ENCODE measurements at places on chromosomes 11 and 22.

GRCh38 chr11:103730131-103730940, 306.1 kb upstream of the DDI1 start:
- DNase-seq: no peak

GRCh38 chr11:72338266-72338665, 94.3 kb upstream of the PHOX2A start:
- DNase-seq: no peak

GRCh38 chr11:112844517-112844916, 116.7 kb upstream of the NCAM1 start:
- DNase-seq: no peak

- no peak for DNase-seq
Observed at GRCh38 chr22:40325315-40325714, 21.0 kb upstream of the ADSL start.

- DNase-seq: no peak
Observed at GRCh38 chr22:30315962-30316576, 10.7 kb downstream of the TBC1D10A start.

DNA sequence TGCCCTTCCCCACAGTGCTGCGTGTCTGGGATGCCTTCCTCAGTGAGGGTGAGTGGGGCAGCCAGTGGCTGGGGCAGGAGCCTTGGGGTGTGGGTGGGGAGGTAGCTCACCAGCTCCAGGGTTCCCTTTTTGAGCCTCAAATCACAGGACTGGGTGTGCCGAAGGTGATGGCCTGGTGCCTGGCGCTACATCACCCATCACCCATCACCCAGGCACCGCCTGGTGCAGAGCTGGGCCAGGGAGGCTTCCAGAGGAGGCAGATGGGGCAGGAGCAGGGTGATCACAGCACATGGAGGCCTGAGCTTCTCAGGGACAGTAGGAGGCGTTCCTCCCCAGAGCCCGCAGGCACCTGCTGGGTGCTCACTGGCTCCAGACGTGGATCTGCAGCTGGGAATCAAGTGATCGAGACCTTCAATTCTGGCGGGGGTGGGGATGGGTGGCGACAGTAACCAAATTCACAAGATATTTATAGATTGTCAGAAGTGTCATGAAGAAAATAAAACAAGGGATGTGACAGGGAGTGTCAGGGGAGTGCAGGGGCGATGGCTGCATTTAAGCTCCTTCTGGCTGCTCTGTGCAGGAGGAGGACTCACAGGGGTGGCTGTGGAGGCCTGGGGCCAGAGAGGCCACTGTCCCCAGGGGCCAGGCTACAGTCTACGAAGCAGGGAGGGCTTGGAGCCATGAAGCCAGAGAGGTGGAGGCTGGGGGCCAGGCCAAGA, 3.2 kb downstream of the TBC1D10C start:
- DNase-seq: no peak

Data from esophagus squamous epithelium (tissue), 5 donors.